ENCODE measurements at places on chromosomes 16 and 17. TPM values are rescaled to one million over a fixed set of nuclear protein-coding genes. Genes with fewer than 3 reads are reported as not detected.

Gene AANAT
- not detected for total RNA-seq

Gene C16orf89
- total RNA-seq = not detected

Gene TRPV3
- total RNA-seq = 13.7 TPM

Gene NFATC3
- 61.9 TPM for total RNA-seq

Gene SPATA22
- total RNA-seq = not detected

Gene CSH1
- total RNA-seq = not detected

Gene LGALS3BP
- 202 TPM for total RNA-seq

DNA sequence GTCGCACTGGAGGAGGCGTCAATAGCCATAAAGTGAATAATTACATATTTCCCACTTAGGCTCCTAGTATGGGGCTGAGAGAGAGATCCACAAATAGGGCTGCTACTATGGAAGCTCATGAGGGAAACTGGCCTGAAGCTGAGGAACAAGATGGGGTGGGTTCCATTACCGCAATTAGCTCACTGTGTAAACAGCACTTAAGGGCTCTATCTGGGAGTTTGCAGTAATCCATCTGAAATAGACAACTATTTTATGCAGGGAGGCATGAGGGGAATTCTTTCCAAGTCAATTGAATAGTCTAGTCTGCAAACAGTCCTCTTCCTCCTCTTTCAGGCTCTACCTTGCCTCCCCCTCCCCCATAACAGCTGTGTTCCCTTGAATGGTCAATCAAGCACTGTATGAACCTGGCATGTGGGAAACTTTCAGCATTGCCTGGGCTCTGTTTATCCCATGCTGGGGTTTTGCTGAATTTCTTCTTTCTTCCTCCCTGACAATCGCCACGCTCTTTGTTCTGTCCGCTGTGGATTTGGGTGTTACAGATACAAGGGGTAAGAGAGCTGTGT, 56.1 kb upstream of the MAF start:
- DNase-seq = no peak
- H3K4me3 ChIP-seq = no peak overlapping the region
- H3K27me3 ChIP-seq = no peaks in the 10 kb centered on the region
- no peaks in the 10 kb centered on the region for H3K36me3 ChIP-seq
- no peak overlapping the region for H3K27ac ChIP-seq

- H3K27ac ChIP-seq = no peak overlapping the region
- no peaks in the 10 kb centered on the region for H3K36me3 ChIP-seq
- H3K4me1 ChIP-seq = peaks cover 6% of the 10 kb centered on the region
- no peaks in the 10 kb centered on the region for H3K27me3 ChIP-seq
- peak overlapping the region; percentile 92 for H3K4me3 ChIP-seq
Measured at GRCh38 chr17:12789075-12789480, 220 bp upstream of the ARHGAP44 start.

- H3K27me3 ChIP-seq = no peaks in the 10 kb centered on the region
- H3K4me1 ChIP-seq = no peaks in the 10 kb centered on the region
- peaks cover 36% of the 10 kb centered on the region for H3K36me3 ChIP-seq
Measured at GRCh38 chr17:16107165-16107770, 107.6 kb downstream of the TTC19 start.

- DNase-seq = no peak
- H3K4me3 ChIP-seq = no peak overlapping the region
- no peaks in the 10 kb centered on the region for H3K27me3 ChIP-seq
Measured at GRCh38 chr17:41796121-41796895, 9.8 kb upstream of the JUP start.

GRCh38 chr17:43169561-43170139, 1.4 kb upstream of the NBR1 start:
- DNase-seq = peak; percentile 25
- no peaks in the 10 kb centered on the region for H3K4me1 ChIP-seq
- H3K27ac ChIP-seq = peak overlapping the region; percentile 98

- no peak overlapping the region for H3K4me3 ChIP-seq
- DNase-seq = no peak
Measured at GRCh38 chr16:65688301-65688700, 566.4 kb upstream of the CDH11 start.

DNA sequence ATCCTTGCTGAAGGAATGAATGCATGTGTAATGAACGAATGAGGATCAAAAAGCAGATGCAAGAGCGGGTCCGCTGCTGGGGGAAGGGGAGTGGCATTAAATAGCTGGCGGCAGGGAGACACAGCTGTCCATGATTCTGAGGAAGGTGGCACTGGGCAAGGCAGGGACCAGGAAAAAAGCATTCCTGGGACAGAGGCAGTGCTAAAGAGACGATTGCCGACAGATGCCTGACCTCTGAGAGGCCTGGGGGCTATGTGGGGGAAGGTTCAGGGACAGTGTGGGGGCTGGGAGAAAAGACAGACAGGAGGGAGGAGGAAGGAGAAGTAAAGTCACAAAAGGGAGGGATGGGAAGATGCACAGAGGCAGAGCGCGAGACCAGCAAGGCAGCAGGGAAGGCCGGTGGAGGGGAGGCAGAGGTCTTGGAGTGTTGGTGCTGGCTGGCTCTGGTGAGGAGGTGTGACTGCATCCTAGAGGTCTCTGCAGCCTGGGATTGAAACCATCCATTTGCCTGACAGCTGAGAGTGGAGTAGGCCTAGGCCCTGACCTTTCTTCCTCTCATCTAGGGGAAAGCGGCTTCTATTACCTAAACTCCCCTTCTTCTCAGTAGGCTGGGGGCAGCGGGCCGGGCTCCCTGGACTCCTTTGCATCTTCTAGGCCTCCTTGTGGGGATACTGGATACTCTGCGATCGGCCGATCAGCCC, 109.9 kb downstream of the SDK2 start:
- no peak overlapping the region for H3K27ac ChIP-seq
- H3K36me3 ChIP-seq = no peaks in the 10 kb centered on the region
- no peaks in the 10 kb centered on the region for H3K27me3 ChIP-seq
- H3K4me1 ChIP-seq = no peaks in the 10 kb centered on the region
- no peak overlapping the region for H3K4me3 ChIP-seq

GRCh38 chr16:19928432-19928831, 43.8 kb upstream of the GPRC5B start:
- H3K27me3 ChIP-seq = no peaks in the 10 kb centered on the region
- no peaks in the 10 kb centered on the region for H3K36me3 ChIP-seq
- H3K4me3 ChIP-seq = no peak overlapping the region
- no peaks in the 10 kb centered on the region for H3K4me1 ChIP-seq
- DNase-seq = no peak

GRCh38 chr16:27728691-27729090, 178.7 kb downstream of the KATNIP start:
- DNase-seq = peak; percentile 11
- H3K27ac ChIP-seq = no peak overlapping the region
- no peak overlapping the region for H3K4me3 ChIP-seq
- H3K36me3 ChIP-seq = no peaks in the 10 kb centered on the region
- H3K27me3 ChIP-seq = no peaks in the 10 kb centered on the region

DNA sequence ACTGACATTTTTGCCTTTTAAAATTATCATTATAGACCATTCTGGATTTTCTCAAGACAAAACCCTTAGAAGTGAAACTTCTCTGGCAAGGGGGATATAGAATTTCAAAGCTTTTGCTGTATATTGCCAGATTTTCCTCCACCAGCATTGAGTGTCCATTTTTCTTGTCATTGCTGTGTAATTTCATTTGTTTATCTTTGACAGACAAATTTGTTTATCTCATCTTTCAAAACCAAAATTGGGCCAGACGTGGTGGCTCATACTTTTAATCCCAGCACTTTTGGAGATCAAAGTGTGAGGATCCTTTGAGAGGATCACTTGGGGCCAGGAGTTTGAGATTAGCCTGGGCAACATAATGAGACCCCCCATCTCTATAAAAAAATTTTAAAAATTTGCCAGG, 16.0 kb upstream of the ARL2BP start:
- no peak overlapping the region for H3K27ac ChIP-seq
- H3K4me1 ChIP-seq = no peaks in the 10 kb centered on the region
- no peak for DNase-seq
- H3K27me3 ChIP-seq = no peaks in the 10 kb centered on the region
- no peak overlapping the region for H3K4me3 ChIP-seq
- H3K36me3 ChIP-seq = no peaks in the 10 kb centered on the region

GRCh38 chr17:41683441-41684007, 5.2 kb upstream of the EIF1 start:
- H3K27ac ChIP-seq = no peak overlapping the region
- no peak for DNase-seq
- no peak overlapping the region for H3K4me3 ChIP-seq
- H3K4me1 ChIP-seq = peaks cover 4% of the 10 kb centered on the region

GRCh38 chr16:27784351-27785306, 234.7 kb downstream of the KATNIP start:
- H3K36me3 ChIP-seq = no peaks in the 10 kb centered on the region
- H3K4me3 ChIP-seq = no peak overlapping the region
- no peak for DNase-seq
- H3K4me1 ChIP-seq = no peaks in the 10 kb centered on the region
- no peaks in the 10 kb centered on the region for H3K27me3 ChIP-seq

DNA sequence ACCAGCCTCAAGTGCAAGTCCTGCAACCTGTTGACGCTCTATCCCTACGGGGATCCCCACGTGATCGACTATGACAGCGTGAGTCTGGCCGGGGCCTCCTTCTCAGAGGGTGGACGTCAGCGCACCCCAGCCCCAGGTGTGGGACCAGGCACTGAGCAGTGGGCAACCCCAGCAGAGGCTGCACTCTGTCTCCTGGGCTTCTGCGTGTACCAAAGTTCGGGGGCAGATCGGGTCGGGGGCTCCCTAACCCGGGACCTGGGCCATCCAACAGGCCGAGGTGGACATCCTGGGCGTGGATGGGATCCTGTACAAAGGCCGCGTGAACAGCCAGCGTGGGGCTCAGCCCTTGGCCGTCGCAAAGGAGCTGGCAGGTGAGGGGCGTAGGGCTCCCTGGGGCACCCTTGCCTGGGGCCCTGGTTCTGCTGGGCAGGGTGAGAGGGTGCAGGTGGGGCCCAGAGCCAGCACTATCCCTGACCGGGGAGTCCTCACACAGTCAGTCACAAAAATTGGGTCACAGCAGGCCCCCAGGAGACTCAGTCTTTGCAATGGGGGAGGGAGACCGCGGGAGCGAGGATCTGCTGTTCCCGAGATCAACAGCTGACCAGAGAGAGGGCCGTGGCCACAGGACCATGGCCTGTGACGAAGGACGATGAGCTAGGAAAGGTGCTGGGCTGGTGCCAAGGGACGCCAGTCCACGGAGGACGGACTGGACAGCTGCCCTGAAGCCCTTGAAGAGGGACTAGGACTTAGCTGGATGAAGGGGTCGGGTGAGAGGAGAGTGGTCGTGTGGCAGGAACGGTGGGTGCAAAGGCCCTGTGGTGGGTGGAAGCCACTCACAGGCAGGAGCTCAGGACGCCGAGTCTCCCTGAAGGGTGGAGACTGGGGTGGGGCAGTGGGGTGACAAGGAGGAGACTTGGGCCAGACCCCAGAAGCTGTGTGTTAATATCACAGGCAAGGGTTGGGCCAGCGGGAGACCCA, 20.0 kb downstream of the UBALD1 start:
- H3K27me3 ChIP-seq = no peaks in the 10 kb centered on the region
- H3K36me3 ChIP-seq = no peaks in the 10 kb centered on the region

DNA sequence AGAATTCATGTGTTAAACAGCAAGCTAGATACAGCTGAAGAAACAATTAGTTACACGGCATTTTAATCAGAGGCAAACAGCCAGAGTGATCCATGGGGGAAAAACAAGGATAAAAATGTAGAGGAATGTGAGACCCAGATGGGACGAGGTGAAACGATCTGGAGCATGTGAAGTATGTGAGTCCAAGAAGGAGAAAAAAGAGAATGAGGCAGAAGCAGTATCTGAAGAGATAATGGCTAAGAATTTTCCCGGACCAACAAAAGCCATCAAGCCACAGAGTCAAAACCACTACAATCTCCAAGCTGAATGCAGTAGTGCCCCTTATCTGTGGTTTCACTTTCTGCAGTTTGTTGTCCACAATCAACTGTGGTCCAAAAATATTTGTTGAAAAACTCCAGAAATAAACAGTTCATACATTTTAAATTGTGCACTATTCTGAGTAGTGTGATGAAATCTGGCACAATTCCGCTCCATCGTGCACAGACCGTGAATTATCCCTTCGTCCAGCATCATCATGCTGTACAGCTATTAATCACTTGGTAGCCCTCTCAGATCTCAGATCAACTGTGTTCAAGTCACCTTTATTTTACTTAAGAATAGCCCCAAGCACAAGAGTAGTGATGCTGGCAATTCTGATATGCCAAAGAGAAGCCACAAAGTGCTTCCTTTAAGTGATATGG, 18.8 kb downstream of the MYH10 start:
- no peaks in the 10 kb centered on the region for H3K27me3 ChIP-seq
- H3K4me1 ChIP-seq = no peaks in the 10 kb centered on the region
- no peaks in the 10 kb centered on the region for H3K36me3 ChIP-seq
- DNase-seq = no peak

DNA sequence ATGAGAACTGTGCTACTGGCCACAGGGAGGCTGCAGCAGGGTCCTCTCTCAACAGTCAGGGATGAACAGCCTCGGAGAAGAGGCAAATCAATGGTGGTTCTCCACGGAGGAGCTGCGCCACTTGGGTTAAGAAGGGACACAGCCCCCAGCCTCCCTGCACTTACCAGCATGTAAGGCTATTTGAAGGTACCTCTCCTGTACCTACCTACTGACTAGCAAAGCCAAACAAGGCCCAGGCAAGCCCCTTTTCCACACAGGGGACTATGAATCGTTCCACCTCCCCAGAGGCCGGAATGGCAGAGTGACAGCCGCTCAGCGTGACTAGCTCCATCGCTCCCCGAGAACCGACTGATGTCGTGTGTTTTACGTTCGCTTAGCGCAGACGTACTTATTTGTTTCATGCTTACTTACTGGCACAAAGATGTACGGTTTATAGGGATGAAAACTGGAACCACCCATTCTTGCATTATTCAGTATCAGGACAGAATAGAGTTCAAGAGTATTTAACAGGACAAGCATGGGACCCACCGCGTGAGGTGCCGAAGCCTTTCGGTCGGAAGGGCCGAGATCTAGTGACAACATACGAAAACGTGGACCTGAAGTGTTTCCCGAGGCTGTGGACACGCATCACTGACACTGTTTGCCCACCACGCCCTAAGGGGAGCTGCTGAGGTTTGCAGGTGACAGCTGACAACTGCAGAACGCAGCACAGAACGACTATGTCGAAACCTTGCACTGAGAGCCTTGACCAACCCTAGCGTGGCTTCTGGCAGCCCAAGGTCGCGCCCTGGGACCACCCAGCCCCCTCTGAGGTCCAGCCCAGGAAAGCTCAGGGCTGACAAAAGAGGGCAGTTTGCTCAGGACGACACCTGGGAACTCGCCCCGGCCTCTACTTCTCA, 1.0 kb downstream of the TEPSIN start:
- no peaks in the 10 kb centered on the region for H3K27me3 ChIP-seq
- no peaks in the 10 kb centered on the region for H3K36me3 ChIP-seq
- peak overlapping the region; percentile 100 for H3K4me3 ChIP-seq
- DNase-seq = no peak
- H3K27ac ChIP-seq = peak overlapping the region; percentile 71

GRCh38 chr16:35182043-35182677, 1722.7 kb downstream of the TP53TG3F start:
- no peaks in the 10 kb centered on the region for H3K4me1 ChIP-seq
- no peaks in the 10 kb centered on the region for H3K36me3 ChIP-seq
- H3K27me3 ChIP-seq = no peaks in the 10 kb centered on the region

GRCh38 chr17:40112191-40112711, 9.5 kb upstream of the MSL1 start:
- no peak for DNase-seq
- H3K27me3 ChIP-seq = no peaks in the 10 kb centered on the region
- H3K4me1 ChIP-seq = peaks cover 23% of the 10 kb centered on the region
- no peak overlapping the region for H3K4me3 ChIP-seq
- peak overlapping the region; percentile 82 for H3K27ac ChIP-seq
